Glutamatergic neuron (in vitro differentiated cells): ENCODE measurements at places on chromosomes 7 and 10. TPM values are rescaled to one million over a fixed set of nuclear protein-coding genes. Genes with fewer than 3 reads are reported as not detected.

GRCh38 chr10:69783515-69783914, 18.2 kb upstream of the COL13A1 start:
- DNase-seq: no peak

DNA sequence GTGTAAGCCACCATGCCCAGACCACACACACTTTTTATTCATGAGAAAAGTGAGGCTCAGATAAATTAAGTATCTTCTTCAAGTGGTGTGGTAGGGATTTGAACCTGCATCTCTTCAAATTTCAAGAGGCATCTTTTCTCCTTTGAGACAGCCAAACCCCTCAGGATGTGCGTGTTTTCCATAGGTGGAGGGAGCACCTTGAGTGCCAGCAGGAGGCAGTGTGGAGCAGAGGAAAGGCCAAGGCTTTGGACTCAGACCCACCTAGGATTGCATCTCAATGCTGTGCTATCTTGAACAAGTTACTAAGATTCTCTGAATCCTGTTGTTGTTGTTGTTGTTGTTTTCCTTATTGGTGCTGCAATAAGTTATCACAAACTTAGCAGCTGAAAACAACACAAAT, 40.2 kb upstream of the MYL10 start:
- no peak for DNase-seq

DNA sequence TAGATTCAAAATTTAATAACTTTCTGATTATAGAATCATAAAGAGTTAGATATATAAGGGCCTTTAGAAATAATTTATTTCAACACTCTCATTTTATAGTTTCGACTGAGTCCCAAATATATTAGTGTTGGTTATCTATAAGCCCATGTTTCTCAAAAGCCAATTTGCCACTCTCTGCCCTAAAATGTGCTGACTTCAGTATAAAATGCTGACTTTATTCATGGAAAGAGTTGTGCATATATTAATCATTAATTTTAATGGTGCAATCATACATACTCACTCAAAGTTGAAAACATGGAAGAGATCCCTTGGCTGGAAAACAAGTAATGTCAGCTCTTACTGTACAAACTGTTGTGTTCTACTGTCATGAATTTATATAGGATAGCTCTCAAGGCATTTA, 19.4 kb downstream of the ZWINT start:
- no peak for DNase-seq

- no peak for DNase-seq
Observed at GRCh38 chr10:5746197-5746596, 61.6 kb downstream of the TASOR2 start.

DNA sequence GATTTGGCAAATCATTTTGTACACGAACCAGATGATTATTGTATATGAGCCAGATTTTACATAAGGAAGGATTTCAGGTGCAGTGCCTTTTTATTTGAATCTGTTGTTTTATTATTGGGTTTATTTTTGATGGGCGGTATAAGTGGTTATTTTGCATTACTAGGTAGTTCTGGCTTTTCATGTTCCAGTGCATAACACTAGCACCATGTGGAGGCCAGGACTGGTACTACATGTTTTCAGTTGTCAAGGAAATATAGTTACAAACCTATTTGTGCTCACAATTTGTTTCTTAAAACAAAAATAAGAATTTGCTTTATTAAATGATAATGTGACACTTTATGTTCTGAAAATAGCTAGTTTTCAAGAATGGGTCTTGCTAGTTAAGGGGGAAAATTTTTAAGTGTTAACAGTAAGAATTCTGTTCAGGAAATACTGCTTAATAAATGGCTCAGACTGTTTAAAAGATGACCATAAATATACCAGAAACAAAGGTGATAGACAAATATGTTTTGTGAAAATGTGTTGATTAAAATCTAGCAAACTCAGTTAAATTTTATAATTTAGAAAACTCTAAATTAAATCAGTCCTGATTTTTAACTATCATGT, 7.1 kb upstream of the SEMA3E start:
- peak; percentile 46 for DNase-seq

- no peak for DNase-seq
Observed at GRCh38 chr7:106768324-106768751, 96.7 kb upstream of the PIK3CG start.

- DNase-seq: no peak
Observed at GRCh38 chr10:44466236-44466635, 81.3 kb upstream of the CXCL12 start.

Gene AKR1E2
- 8.7 TPM for total RNA-seq

Gene RPEL1
- not detected for total RNA-seq

Gene CNTNAP2
- total RNA-seq: 25.8 TPM
